DMS 273 treated with DMSO at 0.1 percent for 48 hours (cell line): ENCODE measurements at places on chromosomes 12 and 14.

DNA sequence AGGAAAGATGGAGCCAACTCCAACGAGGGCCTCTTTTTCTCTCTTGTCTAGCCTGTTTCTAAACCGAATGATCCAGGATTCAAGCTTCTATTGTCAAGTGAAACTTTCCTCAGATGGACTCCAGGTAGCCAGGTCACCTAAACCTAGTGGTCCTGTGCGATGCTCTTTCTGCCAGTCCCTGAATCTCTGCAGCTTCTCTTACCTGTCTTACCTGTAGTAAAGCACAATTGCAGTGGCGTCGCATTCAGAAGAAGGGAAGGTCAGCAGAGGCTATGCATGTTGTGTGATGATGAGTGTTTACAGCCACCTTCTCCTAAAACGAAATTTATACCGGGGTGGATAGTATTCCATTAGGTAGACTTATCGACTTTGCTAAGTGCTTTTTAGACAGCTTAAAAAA lies 47.4 kb upstream of the TRAF3 start:
- DNase-seq = no peak

DNA sequence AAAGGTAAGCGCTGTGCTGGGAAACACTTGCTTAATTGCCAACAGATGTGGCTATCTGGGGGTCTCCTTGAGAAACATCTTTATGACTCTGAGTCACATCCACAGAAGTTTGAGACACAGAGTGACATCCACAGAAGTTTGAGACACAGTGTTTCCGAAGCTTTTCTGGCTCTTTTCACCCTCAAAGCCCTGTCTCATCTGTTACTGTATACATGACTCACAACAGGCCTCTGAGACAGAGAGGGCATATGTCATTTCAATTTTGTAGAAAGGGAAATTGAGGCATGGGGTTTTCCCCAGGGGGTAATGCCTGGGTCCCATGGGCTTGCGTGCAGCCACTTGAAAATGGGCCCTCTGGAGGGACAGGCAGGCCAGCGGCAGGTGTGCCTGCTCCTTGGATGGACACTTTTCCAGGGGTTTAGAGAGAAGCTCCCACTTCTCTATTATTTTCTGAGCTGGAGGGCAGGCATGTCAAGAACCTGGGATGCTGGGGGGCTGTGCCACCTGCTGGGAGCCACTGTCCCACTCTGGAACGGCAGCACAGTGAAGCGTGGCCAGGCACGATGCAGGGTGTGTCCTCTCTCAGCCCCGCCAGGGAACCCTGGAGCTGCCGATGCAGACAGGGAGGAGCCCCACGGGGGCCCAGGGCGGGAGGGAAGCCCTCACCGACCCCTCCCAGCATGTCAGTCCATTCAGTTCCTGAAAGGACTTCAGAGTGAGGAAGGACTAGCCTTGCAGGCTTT lies 111.3 kb upstream of the FKBP4 start:
- DNase-seq = no peak

GRCh38 chr12:112946236-112947000 lies 8.1 kb downstream of the OAS3 start:
- no peak for DNase-seq

GRCh38 chr12:72035625-72036024 lies 97.0 kb downstream of the TPH2 start:
- DNase-seq = no peak

- no peak for DNase-seq
Observed at GRCh38 chr12:79233341-79233781, 368.8 kb downstream of the SYT1 start.

DNA sequence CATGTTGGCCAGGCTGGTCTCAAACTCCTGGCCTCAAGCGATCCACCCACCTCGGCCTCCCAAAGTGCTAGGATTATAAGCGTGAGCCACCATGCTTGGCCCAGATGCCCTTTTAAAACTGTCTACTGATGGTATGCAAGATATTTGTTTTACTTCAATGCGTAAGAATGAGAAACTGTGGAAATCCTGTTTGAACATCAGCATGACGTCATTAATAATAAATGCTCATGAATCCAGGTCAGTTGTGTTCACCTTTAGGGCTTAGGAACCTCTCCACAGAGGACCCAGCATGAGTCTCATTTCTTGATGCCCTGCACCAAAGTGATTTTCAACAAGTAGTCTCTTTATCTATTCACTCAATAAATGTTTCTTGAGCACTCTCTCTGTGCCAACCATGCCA lies 34.5 kb upstream of the FOS start:
- no peak for DNase-seq

GRCh38 chr12:123998344-123998990 lies 25.5 kb downstream of the ZNF664 start:
- DNase-seq = no peak

DNA sequence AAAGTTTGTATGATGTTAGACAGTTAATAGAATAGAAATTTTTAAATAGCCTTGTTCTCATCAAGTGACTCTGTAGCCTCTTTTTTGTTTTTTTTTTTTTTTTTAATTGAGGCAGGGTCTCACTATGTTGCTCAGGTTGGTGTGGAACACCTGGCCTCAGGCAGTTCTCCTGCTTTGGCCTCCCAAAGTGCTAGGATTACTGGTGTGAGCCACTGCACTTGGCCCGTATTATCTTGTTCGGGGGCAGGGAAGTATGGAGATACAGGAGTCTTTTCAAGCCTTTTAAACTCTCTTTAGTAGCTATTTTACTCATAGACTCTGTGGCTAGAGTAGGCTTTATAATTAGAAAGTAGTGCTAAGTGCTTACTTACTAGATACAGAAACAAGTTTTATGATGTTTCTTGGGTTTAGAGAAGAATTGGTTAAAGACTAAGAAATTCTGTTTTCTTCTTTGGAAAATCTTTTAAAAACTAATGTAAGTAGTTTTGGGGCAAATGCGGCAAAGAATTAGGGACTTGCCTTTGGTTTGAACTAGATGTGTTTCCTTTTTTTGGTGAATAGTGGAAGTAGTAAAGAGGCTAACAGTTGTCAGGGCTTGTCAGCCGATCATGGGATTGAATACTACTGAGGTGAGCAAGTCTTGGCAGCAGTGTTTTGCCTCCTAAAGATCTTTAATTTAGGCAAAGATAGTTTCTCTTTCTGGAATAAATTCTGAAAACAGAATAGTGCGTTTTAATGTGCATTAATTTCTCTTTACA lies 31.3 kb downstream of the FBXO34 start:
- DNase-seq = no peak

DNA sequence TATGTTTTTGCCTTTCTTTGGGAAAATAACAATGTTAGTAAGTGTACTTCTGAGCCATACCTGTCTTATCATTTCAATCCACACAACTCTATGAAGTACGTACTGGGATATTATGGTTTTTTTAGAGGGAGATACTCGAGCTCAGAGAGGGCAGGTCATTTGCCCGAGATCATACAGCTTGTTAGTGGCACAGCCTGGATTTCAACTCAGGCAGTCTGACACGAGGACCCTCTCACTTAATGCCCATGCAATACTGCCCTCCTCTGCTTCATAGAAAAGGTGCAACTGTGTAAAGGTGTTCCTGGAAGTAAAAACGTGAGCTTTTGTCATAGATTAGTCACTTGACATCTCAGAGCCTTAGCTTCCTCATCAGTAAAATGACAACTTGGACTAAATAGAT lies 128.0 kb downstream of the NDUFA12 start:
- peak; percentile 8 for DNase-seq

GRCh38 chr12:110134691-110135411 lies 10.7 kb downstream of the IFT81 start:
- no peak for DNase-seq

DNA sequence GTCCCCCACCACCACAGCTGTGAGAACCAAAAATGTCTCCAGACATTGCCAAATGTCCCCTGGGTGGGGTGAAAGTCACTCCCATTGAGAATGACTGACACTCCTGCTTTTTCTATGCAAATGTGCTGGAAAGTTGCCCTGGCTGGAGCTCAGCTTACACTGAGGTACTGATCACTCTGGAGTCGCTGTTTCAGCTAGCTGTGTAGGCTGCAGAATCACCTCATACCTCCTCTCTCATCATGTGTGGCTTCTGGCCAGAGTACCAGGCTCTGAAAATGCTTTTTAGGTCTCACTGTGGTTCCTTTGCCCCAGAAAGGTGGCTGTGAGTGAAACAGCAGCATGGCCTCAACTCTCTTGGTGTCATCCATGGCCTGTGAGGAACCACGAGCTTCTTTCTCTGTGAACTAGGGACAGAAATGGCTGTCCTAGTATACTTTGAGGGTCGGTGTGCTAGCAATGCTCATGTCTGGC lies 414.4 kb downstream of the DPF3 start:
- DNase-seq = peak; percentile 38

DNA sequence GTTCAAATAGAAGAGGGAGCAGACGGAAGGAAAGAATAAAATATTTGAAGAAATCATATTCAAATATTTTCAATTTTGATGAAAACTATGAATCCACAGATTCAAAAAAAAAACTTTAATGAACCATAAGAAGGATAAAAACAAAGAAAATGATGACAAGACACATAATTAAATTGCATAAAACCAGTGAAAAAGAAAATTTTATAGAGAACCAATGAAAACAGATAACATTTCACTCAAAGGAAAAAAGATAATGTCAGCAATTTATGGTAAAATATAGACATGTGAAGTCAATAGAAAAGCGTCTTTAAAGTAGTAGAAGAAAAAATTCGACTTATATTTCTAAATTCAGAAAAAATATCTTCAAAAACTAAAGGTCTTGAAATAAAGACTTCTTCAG lies 546.5 kb upstream of the ATXN7L3B start:
- no peak for DNase-seq

DNA sequence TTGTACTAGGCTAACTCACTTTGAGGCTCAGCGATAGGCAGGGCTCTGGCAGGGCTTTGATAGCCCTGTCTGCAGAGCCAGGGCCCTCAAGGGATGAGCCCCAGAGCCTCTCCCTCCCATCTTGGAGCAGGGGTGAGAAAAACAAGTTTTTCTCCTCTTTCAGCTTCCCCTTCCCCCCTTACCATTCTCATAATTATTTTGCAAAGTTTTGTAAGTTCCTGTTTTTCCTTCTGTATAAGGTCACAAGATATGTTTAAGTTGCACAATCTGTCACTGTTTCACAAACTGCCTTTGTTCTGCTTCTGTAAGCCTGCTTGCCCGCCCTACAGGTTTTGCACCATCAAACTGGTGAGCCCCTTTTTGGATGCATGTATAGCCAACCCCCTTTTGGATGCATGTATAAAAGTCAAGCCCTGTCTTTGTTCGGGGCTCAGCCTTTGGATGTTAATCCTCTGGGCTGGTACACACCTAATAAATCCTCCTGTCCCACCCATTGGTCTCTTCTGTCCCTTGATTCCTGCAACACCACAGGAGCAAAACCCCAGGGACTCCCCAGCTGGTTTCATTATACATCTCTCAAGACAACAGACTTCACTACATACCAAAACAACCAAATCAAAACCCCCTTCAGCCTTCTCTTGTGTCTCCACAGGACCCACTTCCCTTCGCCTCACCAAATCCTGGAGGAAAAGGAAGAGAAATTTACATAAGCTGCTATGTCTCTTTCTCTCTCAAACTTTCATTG lies 52.5 kb upstream of the RESF1 start:
- DNase-seq = no peak
